Amygdala (tissue), 56 donors: ENCODE measurements at places on chromosomes 13 and 19.

GRCh38 chr19:989381-990081 lies 5.4 kb downstream of the WDR18 start:
- no peak for DNase-seq

DNA sequence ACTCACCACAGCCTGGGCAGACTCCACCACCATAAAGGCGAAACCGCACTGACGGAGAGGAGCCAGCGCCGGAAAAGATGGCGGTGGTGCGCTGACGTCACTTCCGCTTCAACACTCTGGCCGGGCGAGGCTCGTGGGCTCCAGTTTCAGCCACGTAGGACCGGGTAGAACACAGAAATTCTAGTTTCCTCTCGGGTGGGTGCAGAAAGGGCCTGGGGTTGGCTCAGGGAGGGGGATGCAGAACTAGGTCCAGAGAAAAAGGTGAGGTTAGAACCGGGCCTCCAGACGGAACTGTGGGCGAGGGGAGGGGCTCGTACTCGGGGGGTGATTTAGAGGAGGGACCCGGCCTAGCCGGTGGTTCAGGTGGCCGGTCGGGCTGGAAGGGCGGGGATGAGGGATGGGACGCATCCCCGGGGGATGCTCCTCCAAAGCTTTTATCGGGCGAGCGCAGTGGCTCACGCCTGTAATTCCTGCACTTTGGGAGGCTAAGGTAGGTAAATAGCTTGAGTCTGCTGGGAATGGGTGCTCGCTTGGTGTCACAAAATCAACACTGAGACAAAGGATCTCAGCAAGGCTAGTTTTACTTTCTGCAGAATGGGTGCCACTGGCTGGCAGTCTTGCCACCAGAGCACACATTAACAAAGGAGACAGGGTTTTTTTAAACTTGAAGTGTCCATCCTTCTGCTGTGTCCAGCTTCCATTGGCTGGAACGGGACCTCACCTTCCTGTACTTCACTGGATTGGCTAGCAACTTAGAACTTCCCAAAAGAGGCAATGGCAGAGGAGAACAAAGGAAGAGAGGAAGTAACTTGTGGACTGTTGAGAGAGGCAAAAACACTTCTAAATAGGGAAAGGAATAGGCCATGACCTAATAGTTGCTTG lies at the start of gene ZNF561:
ZNF561 (minus strand) TSS at position 77 of the 882 bp plus-strand sequence. CDS start 1,776 bp downstream, outside the sequence.
- DNase-seq, result peak; percentile 65

DNA sequence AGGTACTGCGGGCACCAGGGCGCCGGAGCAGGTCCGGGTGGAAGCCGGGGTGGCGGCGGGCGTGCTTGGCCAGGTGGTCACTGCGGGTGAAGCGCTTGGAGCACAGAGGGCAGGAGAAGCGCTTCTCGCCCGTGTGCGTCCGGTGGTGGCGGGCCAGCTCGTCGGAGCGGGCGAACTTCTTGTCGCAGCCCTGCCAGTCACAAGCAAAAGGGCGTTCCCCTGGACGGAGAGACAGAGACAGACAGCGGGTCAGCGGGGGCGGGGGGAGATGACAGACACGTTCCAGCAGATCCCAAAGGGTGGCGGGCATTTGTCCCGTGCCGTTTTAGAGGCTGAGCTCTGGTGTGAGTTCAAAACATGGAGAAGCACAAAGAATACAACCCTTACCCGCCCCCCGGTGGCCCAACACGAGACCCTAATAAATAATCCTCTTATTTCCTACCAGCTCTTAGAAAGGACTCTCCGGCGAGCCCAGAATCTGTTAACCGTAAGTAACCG lies 6.3 kb upstream of the REXO1 start:
- no peak for DNase-seq

DNA sequence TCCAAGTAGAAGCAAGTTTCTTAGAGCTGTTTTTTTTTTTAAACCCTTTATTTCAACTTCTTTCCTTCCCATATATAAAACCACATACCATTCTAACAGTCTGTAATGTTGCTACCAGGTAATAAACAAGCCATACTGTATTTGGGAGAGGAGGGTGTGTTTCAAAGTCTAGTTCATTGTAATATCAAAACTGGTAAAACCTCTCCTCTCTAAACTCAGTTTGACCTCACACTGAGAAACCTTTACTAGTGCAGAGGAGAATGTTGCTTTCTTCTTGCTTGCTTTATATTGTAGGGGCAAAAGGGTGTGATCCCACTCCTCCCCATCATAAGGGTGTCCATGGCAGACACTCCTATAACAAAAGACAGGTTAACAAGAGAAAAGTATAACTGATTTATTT lies 155.1 kb downstream of the GGACT start:
- DNase-seq, result no peak

DNA sequence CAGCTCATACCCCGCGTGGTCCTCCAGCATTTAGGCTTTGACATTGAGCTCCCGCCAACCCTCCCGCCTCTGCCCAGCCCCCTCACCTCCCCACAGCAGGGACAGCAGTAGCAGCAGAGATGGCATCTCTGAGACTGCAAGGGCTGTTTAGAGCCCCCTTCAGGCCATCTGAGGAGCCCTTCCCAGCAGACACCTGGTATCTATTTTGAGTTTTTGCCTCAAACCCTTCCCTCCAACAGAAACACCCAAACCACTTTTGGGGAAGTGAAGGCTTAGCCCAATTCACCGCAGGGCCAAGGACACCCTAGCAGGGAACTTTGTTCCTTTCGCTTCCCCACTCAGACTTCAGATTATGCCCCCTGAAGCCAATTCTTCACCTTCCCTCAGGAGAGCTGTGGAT lies 6.3 kb upstream of the ZNF175 start:
- no peak for DNase-seq

- no peak for DNase-seq
Measured at GRCh38 chr13:49532593-49532992, 36.8 kb downstream of the PHF11 start.

GRCh38 chr19:51668216-51668615 lies 21.6 kb upstream of the SIGLEC14 start:
- DNase-seq, result no peak
